ENCODE measurements at places on chromosomes 7 and 10. TPM values are rescaled to one million over a fixed set of nuclear protein-coding genes. Genes with fewer than 3 reads are reported as not detected.
A peak's percentile ranks its signal among the peaks of the same experiment; 100 is the strongest.

Gene LLCFC1
- not detected for total RNA-seq

GRCh38 chr7:43905209-43905946, 1.0 kb downstream of the URGCP start:
- H3K4me3 ChIP-seq: peak overlapping the region; percentile 69
- peak; percentile 13 for DNase-seq
- H3K36me3 ChIP-seq: peaks cover 4% of the 10 kb centered on the region
- H3K4me1 ChIP-seq: peaks cover 11% of the 10 kb centered on the region
- no peaks in the 10 kb centered on the region for H3K27me3 ChIP-seq

- H3K4me1 ChIP-seq: peaks cover 6% of the 10 kb centered on the region
- peaks cover 11% of the 10 kb centered on the region for H3K36me3 ChIP-seq
- no peak overlapping the region for H3K4me3 ChIP-seq
- H3K27ac ChIP-seq: no peak overlapping the region
- H3K27me3 ChIP-seq: peaks cover under 1% of the 10 kb centered on the region
Measured at GRCh38 chr10:116260599-116260998, 12.4 kb downstream of the GFRA1 start.

- no peak for DNase-seq
- no peaks in the 10 kb centered on the region for H3K27me3 ChIP-seq
- no peaks in the 10 kb centered on the region for H3K36me3 ChIP-seq
- no peak overlapping the region for H3K27ac ChIP-seq
Measured at GRCh38 chr10:30229536-30229935, 119.5 kb downstream of the MTPAP start.

DNA sequence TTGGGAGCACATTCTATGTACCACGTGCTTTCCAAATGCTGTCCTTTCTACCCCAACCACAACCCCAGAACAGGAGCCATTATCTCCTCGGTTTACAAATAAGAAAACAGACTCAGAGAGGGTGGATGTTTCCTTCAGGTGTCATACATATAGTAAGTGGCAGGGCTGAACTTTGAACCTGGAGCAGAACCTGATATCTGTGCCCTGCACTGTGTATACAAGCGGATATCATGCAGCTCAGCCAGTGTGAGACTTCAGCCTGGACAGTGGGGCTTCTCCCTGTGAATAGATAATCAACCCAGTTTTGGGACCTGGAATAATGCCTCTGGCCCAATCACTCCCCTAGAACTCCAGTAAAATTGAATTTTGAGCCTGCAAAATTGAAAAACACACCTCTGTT, 341.1 kb downstream of the GRID1 start:
- no peaks in the 10 kb centered on the region for H3K36me3 ChIP-seq
- H3K27ac ChIP-seq: no peak overlapping the region
- DNase-seq: no peak
- H3K27me3 ChIP-seq: no peaks in the 10 kb centered on the region
- H3K4me1 ChIP-seq: no peaks in the 10 kb centered on the region
- no peak overlapping the region for H3K4me3 ChIP-seq

DNA sequence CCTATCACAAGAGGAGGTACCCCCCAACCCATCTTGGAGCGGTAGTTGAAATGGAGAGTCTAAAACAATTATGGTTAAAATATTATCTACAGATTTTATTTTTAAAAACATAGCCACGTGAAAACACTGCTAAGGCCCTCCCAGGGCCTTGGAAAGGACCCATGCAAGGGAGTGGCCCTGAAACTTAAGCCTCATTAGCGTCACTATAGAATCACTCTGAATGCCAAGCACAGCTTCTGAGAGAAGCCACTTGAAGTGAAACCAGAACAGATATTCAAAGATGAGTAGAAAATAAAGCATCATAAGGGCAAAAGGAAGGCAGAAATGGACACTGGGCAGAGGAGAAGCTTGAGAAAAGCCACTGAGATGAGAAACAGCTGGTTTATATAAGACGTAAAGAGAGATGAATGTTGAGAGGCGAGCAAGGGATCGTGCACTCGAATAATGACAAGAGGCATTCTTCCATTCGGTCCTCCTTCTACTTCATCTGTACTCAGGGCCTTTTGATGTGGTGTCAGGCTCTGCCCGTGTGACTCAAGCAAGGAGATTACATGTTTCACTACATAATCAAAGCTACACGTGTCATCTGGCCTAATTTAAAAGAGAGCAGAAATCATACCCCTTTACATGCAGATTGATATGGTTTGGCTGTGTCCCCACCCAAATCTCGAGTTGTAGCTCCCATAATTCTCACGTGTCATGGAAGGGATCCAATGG, 33.4 kb upstream of the SLC39A12 start:
- H3K4me3 ChIP-seq: no peak overlapping the region
- H3K4me1 ChIP-seq: no peaks in the 10 kb centered on the region
- H3K27ac ChIP-seq: no peak overlapping the region
- no peak for DNase-seq

DNA sequence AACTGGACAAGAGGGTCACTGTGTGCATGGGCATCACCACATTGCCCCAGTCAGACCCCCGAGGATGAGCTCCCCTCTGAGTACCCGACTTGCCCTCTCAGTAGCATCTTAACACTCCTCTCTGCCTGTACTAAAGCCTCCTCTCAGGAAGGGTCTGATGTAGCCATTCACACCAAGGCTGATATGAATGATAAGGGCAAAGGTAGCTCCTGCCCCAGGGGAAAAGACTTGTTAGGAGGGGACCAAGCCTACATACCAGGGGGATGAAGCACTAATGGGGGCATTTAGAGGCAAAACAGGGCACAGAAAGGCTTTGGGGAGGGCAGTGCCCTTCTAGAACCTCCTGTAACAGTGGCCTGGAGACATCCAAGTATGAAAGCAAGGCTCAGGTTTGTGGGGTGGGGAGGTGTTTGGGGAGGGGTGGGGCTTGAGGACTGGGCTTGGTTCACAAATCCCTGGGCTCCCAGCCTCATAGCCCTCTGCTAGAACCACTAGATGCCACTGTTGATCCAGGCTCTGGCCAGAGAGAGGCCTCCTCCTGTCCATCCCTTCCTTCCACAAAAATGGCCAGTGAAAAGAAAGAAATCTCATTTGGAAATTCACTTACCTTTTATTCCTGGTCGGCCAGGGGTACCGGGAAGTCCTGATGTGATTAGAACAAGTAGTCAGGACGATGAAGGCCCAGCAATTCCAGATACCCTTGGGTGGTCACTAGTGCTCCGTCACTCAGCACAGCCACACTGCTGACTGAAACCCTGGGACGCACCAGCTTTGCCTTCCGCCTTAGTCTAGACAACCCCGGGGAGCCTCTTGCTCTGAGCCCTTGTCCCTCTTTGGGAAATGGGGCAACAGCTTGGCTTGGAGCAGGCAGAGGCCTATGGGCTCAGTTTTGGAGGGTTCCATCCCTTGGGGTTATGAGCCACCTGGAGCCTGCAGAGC, 40.3 kb downstream of the COL17A1 start:
- H3K27me3 ChIP-seq: no peaks in the 10 kb centered on the region
- peak; percentile 29 for DNase-seq
- H3K36me3 ChIP-seq: no peaks in the 10 kb centered on the region
- H3K4me3 ChIP-seq: no peak overlapping the region
- no peaks in the 10 kb centered on the region for H3K4me1 ChIP-seq
